ENCODE measurements at places on chromosomes 3 and 15. TPM values are rescaled to one million over a fixed set of nuclear protein-coding genes. Genes with fewer than 3 reads are reported as not detected.

DNA sequence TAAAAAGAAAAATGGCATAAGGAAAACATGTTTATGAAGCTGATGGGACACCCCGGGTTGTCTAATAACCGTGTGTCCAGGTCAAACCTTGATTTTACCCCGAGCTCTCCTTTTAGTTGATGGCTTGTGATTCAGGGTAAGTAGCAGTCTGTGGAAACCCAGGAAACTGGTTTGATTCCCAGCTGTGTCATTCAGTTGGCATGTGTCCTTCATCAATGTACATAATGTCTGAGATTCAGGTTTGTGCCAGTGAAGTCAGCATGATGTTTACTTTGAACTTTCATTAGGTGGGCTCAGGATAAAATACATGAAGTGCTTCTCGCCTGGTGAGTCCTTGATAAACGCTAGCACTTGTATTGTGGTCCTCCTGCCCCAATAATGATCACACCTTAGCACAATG, 4.3 kb upstream of the COPG1 start:
- no peak for DNase-seq

DNA sequence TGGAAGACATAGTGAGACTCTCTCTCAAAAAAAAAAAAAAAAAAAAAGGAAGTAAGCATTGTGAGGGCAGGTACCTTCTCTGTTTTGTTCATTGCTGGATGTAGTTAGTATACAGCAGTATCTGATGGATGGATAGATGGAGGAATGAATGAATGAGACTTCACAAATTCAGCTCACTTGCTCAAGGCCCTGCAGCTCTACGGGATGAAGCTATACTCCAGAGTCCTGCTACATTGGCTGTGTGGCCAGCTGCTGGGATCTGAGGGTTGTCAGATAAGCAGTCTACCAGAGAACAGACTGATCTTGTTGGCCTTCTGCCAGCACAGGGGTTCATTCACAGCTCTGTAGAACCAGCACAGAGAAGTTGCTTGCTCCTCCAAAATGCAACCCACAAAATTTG, 35.0 kb downstream of the MLH1 start:
- no peak for DNase-seq

DNA sequence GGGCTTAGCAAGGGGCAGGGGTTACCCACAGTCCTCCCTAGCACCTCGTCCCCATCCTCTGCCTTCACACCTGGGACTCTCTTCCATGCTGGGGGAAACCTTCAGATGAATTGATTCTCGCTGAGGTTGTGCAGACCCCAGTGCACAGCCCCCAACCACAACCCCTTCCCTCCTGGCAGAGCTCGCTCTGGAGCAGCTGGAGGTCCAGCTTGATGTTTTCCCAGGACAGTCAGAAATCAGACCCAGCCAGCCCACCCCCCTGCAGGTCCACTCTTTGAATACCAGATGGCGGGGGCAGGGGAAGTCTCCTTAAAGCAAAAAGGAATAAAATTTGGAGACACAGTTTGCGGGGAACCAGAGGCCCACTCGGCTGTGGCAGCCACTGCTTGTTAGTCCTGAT, 234.4 kb downstream of the XXYLT1 start:
- DNase-seq: no peak

- DNase-seq: no peak
Observed at GRCh38 chr3:43176666-43177065, 70.8 kb upstream of the POMGNT2 start.

DNA sequence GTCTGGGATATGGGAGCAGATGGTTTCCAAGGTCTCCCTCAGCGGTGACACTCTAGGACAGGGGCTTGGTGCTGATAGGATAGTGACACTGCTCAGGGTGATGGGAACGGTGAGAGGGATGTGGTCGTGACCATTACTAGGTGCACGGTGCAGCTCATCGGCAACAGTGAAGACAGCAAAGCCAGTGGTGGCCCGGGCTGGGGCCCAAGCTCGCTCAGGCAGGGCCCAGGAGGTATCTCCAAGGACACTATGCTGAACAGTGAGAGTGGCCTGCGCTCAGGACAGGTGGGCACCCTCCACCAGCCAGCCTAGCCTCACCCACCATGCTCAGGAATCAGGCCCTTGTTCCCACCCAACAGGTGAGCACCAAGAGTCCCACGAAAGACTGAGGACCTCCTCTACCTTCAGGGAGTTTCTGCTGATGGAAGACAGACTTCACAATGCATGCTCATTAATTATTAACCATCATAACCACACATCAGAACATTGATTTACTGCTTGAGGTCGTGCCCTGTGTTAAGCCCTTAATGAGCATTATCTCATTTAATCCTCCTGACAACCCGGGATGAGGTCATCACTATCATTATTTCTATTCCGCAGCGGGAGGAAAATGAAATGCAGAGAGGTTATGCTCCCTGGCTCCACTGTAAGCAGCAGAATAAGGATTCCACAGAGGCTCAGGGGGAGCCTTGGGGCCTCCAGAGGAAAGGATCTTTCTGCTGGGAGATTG, 269.4 kb downstream of the UACA start:
- DNase-seq: no peak

DNA sequence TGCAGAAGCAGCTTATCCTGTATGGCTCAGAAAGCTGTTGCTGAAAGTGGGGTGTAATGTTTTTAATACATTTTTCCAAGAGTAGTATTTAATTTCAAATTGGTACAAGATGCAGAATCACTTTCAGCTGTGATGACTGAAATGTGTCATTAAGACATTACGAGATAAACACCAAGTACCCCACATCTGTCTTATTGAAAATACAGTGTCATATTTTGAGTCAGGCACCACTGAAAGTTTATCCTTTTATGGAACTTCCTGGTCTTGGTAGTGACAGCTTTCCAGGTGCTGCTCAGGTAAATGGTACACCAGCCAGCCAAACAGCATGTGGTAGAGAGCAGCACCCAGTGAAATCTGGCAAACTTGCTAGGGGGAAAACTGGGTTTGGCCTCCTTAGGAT, 16.9 kb downstream of the ASTE1 start:
- no peak for DNase-seq

DNA sequence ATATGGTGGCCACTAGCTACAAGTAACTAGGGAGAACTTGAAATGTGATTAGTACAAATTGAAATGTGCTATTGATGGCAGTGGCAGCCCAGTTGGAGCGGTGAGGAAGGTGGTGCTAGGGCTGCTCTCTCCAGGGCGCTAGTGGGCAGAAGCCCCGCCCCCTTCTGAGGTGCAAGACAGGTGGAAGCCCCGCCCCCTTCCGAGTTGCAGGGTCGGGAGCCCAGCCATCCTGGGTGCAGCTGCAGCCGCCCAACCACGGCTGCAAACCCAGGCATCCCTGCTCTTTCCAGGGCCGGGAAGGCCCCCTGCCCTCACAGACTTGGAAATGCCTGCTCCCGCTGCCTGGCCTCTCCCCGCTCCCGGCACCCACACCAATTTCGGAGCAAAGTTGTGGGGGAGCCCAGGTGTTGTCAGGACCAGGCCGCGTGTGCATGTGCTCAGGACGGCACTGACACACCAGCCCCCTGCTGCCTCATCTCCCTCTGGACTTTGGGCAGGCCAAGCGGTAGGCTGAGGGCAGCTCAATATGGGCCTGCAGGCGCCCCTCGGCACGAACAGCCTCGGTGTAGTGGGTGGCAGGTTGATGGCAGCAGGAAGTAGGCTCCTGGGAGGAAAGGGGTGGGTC, 10.0 kb downstream of the ATR start:
- no peak for DNase-seq

DNA sequence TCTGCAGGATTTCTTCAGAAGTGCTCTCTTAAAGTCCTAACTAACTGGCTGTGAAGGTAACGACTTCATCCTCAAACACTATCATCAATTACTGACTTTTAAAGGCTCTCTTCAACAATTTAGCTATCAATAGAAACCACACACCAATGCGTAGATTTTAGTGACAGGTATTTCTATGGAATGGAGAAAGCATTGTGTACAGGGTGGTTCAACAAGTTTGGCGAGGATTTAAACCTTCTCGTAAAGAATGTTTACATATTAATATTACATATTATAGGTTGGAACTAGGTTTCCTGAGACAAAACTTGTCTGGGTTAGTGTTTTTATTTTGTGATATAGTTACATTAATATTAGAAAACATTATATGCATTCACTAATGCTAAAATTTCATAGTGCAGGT, 233.6 kb downstream of the CHL1 start:
- DNase-seq: no peak

DNA sequence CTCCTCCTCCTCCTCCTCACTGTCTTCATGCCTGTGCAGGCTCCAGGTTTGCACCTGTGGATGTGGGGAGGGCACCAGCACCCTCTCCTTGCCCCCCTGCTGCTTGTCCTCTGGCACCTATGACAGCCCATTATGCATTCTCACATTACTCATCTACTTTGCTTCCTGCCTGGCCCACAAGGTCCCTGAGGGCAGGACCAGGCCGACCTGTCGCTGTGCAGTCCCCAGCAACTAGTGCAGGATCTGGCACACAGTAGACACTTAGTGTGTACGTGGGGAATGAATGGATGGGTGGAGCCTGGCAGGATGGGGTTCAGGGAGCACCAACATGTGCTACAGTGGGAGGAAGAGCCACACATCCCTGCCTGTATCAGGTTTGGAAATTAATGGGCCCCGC, 58.3 kb upstream of the TMEM115 start:
- DNase-seq: no peak

GRCh38 chr15:83887404-83887803, 233.5 kb downstream of the ADAMTSL3 start:
- no peak for DNase-seq

GRCh38 chr15:60464836-60465630, 13.9 kb downstream of the ICE2 start:
- DNase-seq: peak; percentile 37

- no peak for DNase-seq
Observed at GRCh38 chr15:25185791-25186190, 231.0 kb downstream of the SNRPN start.

DNA sequence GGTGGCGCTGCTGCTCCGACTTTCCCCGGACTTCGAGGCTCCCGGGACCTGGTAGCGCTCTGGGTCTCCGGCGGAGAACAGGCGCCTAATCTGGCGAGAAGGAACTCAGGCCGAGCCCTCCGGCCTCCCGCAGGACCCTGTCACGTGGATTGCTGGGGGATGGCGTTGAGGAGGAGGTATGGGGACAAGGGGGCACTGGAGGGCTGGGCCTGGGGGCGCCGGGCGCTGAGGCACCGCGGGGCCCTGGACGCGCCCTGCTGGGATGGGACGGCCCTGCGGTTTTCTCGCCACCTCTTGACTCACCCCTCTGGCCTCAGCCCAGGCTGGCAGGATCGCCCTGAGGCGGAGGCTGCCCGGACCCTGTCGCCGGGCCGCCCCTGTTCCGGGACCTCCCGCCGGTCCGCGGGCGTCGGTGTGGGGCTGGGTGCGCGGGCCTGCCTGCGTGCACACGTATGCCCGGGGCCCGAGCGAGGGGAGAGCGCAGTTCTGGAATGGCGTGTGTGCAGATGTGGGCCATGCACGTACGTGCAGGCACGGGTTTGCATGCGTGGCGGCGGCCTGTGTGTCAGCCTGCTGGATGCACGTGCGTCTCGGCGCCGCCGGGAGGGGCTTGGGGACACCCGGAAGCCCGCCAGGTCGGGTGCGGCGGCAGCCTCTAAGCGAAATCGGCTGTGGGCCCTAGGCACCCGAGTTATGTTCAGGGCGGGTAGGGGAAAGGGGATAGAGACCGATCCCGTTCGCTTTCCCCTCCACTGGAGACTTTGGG, 752 bp downstream of the C15orf39 start:
- DNase-seq: no peak

GRCh38 chr15:90482124-90483011, 47.4 kb upstream of the CRTC3 start:
- peak; percentile 20 for DNase-seq

DNA sequence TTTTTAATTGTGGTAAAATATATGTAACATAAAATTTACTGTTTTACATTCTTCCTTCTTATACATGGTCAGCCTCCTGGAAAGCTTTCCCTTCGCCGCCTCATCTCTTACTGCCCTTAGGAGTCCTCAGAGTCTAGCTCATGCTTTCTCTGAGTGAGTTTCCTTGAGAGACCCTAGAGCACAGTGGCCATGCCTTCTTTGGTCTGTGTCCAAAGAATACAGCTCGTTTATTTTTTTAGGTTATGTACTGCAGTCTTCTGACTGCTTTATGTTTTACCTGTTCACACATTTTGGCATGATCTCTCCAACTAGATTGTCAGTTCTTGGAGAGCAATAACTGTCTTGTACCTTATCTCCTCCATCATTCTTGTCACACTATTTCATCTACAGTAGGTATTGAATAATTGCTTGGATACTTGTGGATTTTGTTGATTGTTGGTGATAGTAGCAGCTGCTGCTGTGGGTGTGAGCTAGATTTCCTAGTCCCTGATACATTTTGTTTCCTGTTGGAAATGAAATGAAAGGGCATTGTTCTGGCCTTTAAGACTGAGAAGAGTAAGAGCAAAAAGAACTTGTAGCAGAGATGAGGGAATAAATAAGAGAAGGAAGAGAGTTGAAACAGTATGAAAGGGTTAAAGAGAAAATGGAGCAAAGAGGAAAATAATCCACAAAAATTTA, 10.9 kb downstream of the ARIH2 start:
- DNase-seq: no peak

DNA sequence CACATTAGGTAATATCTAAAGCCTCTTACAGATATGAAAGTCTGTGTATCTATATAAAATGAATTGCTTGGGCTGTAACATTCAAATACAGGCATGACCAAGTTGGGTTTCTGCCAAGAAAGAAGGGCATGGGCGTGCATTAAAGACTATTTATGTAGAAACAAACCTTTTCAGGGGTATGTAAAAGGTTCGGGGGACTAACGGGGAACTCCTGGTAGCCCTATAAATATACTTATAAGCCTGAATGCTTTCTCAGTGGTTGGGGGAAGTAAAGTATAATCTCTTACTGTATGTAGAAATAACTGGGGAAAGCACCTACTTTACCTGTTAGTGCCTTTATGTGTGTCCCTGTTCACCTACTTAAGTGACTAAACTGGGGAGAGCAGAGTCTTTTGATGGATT, 154.5 kb upstream of the TBL1XR1 start:
- no peak for DNase-seq

DNA sequence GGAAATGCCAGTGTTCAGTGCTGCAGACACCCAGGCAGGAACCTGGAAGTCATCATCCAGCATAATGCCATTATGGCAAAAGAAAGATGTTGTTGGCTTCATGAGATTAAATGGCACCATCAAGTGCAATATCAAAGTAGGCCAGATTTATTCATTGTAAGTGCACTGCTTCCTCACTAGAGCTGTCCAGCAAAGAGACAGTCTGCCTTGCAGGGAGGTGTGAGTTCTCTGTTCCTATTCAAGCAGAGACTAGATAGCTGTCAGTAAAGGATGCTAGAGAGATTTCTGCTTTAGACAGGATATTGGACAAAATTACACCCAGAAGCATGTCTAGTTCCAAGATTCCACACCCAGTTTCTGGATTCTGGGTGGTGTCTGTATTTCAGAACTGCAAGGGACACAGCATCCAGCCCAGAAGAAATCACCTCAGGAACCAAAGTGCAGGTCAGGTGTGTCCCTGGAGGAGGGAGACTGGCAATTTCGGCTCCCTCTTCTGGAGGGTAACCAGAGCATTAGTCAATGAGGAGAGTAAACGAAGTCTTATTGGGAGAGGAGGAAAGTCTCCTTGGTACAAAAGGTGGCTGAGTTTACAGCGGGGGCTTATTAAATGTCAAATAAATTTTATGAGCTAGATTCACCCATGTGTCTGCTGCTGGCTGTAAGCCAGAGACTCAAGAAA, 377.3 kb downstream of the EPHB1 start:
- no peak for DNase-seq

Gene ASB14
- not detected for total RNA-seq

Gene GP5
- 0.07 TPM for total RNA-seq

Gene CCR2
- total RNA-seq: not detected

All from pulmonary artery endothelial cell (primary cell).